CD4-positive, alpha-beta T cell treated with Interleukin-10 for 1 hour (primary cell): ENCODE measurements at places on chromosomes 5 and 9.
A peak's percentile ranks its signal among the peaks of the same experiment; 100 is the strongest.

DNA sequence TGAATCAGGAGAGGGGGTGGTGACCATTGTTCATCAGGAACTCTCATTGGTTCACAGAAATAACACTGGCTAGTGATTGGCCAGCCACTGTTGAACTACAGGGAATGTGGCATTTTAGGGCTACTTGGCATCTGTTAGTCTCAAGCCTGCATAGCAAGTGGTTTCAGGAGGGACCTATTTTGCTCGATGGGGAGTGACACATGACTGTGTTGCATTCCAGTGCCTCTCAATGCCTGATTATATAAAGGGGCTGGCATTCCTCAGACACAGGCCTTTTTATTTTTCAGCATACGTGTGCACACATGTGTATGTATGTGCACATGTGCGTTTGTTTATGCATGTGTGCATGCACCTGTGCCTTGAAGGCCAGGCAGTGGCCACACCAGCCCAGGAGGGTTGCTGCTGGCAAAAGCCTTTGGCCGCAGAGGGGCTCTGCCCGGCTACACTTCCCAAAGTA is 23.2 kb downstream of the FGD3 start:
- DNase-seq, result no peak

DNA sequence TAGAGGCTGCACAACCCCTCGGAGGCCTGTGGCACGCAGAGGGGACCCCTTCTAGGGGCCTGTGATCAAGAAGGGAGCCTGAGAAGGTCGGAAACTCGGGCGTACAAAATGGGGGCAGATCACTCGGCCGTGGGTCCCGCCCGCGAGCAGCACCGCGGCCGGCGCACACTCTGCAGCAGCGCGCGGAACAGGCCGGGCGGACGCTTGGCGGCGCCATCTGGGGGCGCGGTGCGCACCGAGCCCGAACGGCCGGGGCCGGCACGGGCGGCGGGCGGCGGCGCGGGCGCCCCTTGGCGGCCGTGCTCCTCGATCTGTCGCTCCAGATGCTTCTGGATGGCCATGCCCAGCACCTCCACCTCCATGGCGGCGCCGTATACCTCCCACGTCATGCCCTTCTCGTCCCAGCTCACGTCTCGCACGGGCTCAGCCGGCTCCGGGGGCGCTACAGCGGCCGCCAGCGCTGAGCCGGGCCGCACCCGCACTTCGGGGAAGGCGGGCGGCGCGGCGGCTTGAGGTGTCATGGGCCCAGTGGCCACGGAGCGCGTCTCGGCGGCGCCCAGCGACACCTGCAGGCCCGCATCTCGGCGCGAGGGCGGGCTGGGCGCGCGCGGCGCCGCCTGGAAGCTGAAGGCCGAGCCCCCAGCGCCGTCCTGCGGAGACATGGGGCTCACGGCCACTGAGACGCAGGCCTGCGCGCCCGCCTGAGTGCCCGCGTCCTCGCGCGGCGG is 13.1 kb downstream of the GPRIN1 start:
- peak; percentile 78 for DNase-seq

DNA sequence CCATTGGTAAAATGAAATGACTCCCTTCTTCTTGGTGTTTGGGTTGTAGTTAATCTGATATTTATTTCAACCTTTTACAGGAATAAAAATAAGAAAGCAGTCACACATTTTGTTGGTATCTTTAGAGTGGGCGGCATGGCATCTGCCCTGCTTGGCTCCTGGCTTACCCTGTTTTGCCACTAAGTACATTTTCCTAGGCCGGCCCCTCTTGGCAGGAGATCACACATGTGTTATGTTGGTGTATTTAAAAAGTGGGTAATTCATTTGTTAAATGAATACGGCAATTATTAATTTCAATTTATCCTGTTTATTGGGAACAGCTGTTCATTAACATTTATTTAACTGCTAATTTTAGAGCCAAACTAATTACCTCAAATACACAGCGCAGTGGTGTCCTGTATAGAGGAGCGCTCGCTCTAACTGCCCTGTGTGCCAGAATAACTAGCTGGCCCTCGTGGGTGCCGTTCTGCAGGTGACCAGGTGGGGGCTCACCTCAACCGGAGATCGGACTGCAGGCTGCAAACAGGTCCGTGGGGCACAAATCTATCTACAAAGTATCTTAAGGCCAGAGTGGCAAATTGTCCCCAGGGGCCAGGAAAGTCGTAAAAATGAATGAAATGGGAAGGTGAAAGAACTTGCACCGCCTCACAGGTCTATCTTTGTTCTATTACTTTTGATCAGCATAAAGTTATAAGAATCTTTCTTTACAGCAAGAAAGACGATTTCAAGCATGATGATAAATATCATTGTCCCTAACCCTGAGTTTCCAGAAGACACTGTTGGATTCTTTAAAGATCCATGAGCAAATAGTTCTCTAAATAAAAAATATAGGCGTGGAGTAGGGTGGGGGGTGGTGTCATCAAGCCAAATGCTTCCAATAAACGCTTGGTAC is 26.2 kb upstream of the GPR151 start:
- peak; percentile 65 for DNase-seq

DNA sequence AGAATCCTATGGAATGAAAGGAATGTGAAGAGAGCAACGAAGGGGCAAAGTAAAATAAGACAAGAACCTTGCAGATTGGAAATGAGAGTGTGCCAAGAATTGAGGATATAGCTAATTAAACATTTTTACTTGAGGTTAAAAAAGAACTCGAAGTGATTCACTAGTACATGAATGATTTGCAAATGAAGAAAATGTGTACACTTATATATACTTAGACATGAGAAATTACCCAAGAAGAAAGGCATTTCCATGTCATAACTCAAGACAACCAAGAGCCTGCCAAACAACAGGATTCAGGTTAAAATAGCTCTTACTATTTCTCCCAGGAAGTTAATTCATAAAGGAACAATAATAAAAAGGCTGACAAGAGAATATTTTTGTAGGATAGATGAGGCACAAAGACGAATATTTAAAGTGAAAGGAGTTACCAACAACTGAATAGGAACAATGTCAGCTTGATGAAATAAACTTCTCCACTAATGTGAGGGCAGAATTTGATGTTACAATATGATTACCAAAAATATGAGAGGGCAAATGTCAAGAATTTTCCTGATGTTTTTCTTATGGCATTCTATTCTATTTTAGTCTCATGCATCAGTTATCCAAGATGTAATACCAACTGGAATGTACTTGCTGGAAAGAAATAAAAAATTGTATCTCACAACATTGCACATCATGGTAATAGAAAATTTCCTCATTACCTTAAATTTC is 18.9 kb upstream of the NPR3 start:
- no peak for DNase-seq

- DNase-seq, result no peak
Measured at GRCh38 chr5:171614971-171615653, 170.5 kb upstream of the SMIM23 start.

- peak; percentile 65 for DNase-seq
Measured at GRCh38 chr5:132457371-132458225, 33.0 kb downstream of the IRF1 start.

- DNase-seq, result no peak
Measured at GRCh38 chr5:125033602-125034001, 287.2 kb upstream of the ZNF608 start.

DNA sequence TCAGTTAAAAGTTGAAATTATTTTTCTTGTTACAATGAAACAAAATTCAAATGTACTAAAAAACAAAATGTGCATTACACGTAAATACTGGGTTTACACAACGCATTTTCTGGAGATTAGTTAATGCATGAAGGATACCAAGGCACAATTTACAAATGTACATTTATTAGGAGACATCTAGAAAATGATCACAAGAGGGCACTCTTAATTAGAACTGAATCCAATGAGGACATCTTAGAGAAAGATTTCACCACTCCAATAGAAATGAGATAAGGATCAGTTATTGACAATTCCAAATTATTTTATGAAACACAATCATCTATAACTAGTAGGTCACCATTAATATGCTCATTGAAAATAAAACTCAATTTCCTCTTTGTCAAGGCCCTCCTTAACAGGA is 36.6 kb upstream of the CDH12 start:
- DNase-seq, result no peak

DNA sequence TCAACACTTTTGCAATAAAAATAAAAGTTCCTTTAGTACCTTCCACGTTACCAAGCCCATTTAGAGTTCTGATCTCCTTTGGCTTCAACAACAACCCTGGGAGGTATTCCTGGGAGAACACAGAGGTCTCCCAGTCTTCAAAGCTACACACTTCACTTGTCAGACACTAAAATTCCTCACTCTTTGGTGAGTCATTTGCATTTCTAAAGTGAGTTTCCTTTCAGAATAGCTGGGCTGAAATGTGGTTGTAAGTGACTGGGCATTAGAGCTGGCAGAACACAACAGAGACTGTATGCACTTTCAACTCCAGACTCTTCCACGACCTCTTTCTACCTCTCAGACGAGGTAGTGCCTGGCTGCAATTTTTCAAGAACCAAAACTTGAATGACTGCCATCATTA is 11.5 kb upstream of the F2RL1 start:
- no peak for DNase-seq

- no peak for DNase-seq
Measured at GRCh38 chr5:74367934-74368333, 272.6 kb downstream of the ENC1 start.

- no peak for DNase-seq
Measured at GRCh38 chr9:101381118-101381517, 3.7 kb downstream of the BAAT start.
